Activated B cell treated with CpG ODN at 0.5 μM for 24 hours (primary cell): ENCODE measurements at places on chromosomes 5 and 9. TPM values are rescaled to one million over a fixed set of nuclear protein-coding genes. Genes with fewer than 3 reads are reported as not detected.

- peaks cover 19% of the 10 kb centered on the region for H3K4me1 ChIP-seq
- DNase-seq = no peak
- H3K27ac ChIP-seq = no peak overlapping the region
- H3K27me3 ChIP-seq = peaks cover 40% of the 10 kb centered on the region
- no peaks in the 10 kb centered on the region for H3K36me3 ChIP-seq
Observed at GRCh38 chr5:107676702-107677101, 6.0 kb upstream of the EFNA5 start.

- no peaks in the 10 kb centered on the region for H3K36me3 ChIP-seq
- no peak overlapping the region for H3K4me3 ChIP-seq
- H3K27ac ChIP-seq = no peak overlapping the region
- DNase-seq = no peak
Observed at GRCh38 chr5:17816944-17817343, 182.7 kb downstream of the TAF11L14 start.

DNA sequence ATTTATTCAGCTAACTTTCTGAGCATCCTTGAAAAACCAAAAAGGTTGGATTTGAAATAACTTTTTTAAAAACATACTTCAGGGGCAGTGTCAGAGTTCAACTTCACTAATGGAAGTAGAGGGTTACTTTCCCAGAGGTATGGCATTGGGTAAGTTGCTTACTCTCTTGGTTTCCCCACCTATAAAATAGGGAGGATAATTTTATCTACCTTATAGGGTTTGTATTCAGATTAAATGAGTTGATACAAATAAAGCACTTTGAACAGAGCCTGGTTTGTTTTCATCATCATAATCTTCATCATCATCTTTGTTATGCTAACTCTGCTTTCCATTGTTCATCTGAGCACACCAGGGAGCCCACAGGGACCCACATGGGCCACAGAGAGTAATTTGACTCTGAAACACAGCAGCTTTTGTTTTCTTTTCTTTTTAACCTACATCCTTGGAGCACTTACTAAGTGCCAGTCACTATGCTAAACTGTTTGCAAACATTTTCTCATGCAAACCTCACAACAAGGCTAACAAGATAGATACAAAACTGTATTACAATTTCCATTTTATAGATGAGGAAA, 179.1 kb upstream of the SLC24A2 start:
- DNase-seq = no peak
- no peaks in the 10 kb centered on the region for H3K36me3 ChIP-seq
- no peaks in the 10 kb centered on the region for H3K27me3 ChIP-seq
- H3K4me3 ChIP-seq = no peak overlapping the region
- no peaks in the 10 kb centered on the region for H3K4me1 ChIP-seq

- no peak overlapping the region for H3K4me3 ChIP-seq
- H3K4me1 ChIP-seq = no peaks in the 10 kb centered on the region
- H3K27me3 ChIP-seq = no peaks in the 10 kb centered on the region
- no peaks in the 10 kb centered on the region for H3K36me3 ChIP-seq
- no peak for DNase-seq
Observed at GRCh38 chr5:110965773-110966581, 105.5 kb upstream of the TSLP start.

- H3K27me3 ChIP-seq = peaks cover 2% of the 10 kb centered on the region
- H3K4me1 ChIP-seq = no peaks in the 10 kb centered on the region
- no peak overlapping the region for H3K27ac ChIP-seq
Observed at GRCh38 chr9:93198117-93198837, 14.3 kb downstream of the WNK2 start.

- no peak overlapping the region for H3K27ac ChIP-seq
- H3K27me3 ChIP-seq = no peaks in the 10 kb centered on the region
- peaks cover 6% of the 10 kb centered on the region for H3K4me1 ChIP-seq
Observed at GRCh38 chr9:92680166-92681119, 10.5 kb upstream of the IPPK start.

- H3K4me1 ChIP-seq = no peaks in the 10 kb centered on the region
- no peak overlapping the region for H3K27ac ChIP-seq
- H3K36me3 ChIP-seq = no peaks in the 10 kb centered on the region
- no peak overlapping the region for H3K4me3 ChIP-seq
Observed at GRCh38 chr5:126003309-126003708, 419.9 kb upstream of the GRAMD2B start.

- H3K27me3 ChIP-seq = no peaks in the 10 kb centered on the region
- H3K4me3 ChIP-seq = no peak overlapping the region
- no peak overlapping the region for H3K27ac ChIP-seq
Observed at GRCh38 chr5:14273207-14273767, 130.1 kb downstream of the TRIO start.

DNA sequence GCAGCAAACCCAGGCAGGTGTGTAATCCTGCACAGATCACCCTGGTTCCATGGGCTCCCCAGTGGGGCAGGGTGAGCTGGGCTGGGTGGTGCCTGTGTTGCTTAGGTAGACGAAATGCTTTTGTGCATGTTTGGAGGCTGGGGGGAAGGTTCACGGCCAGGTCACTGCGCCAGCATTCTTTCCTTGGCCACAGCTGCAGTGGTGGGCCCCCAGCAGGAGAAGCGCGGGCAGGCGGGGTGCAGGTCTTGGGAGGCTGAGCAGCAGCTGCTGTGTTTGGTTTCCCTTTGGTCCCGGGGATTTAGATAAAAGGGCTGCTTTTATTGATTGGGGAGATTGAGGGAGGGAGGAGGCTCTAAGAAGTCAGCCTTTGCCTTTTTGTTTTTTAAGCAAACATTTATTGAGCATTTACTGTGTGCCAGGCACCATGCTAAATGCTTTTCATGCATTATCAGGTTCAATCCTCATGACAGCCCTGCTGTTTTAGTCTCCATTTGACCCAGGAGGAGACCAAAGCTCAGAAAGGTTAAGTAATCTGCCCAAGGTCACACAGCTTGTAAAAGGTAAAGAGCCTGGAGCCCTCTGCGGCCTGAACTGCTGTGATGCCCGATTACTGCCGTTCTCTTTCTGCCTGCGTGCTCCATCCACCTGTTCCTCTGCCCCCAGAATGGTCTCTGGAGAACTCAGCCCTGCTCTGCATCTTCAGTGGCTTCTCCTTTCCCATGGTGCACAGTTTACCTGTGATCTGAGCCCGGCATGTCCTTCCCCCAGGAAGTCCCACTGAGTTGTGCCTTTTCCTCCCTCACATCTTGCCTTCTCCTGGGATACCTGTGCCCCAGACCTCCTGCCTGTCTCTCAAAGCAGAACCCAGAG, 94.4 kb downstream of the MACROH2A1 start:
- peaks cover 24% of the 10 kb centered on the region for H3K27me3 ChIP-seq
- DNase-seq = no peak
- no peaks in the 10 kb centered on the region for H3K36me3 ChIP-seq
- no peak overlapping the region for H3K4me3 ChIP-seq

The PCDHB9 gene
- 0.27 and 0.29 TPM in 2 replicates for total RNA-seq

GRCh38 chr5:24235946-24236345, 408.8 kb downstream of the CDH10 start:
- DNase-seq = no peak
- no peak overlapping the region for H3K27ac ChIP-seq
- no peaks in the 10 kb centered on the region for H3K4me1 ChIP-seq
- H3K4me3 ChIP-seq = no peak overlapping the region
- H3K36me3 ChIP-seq = no peaks in the 10 kb centered on the region

- H3K4me1 ChIP-seq = peaks cover 11% of the 10 kb centered on the region
- no peaks in the 10 kb centered on the region for H3K36me3 ChIP-seq
- no peak overlapping the region for H3K27ac ChIP-seq
- no peak for DNase-seq
- H3K4me3 ChIP-seq = no peak overlapping the region
Observed at GRCh38 chr5:133661389-133661788, 49.0 kb upstream of the FSTL4 start.

The CDX1 gene
- total RNA-seq = not detected in 2 replicates

- no peak overlapping the region for H3K27ac ChIP-seq
- no peaks in the 10 kb centered on the region for H3K36me3 ChIP-seq
- peaks cover 11% of the 10 kb centered on the region for H3K27me3 ChIP-seq
- H3K4me1 ChIP-seq = peaks cover 45% of the 10 kb centered on the region
- no peak overlapping the region for H3K4me3 ChIP-seq
- DNase-seq = no peak
Observed at GRCh38 chr9:109403116-109403515, 82.3 kb upstream of the EPB41L4B start.

DNA sequence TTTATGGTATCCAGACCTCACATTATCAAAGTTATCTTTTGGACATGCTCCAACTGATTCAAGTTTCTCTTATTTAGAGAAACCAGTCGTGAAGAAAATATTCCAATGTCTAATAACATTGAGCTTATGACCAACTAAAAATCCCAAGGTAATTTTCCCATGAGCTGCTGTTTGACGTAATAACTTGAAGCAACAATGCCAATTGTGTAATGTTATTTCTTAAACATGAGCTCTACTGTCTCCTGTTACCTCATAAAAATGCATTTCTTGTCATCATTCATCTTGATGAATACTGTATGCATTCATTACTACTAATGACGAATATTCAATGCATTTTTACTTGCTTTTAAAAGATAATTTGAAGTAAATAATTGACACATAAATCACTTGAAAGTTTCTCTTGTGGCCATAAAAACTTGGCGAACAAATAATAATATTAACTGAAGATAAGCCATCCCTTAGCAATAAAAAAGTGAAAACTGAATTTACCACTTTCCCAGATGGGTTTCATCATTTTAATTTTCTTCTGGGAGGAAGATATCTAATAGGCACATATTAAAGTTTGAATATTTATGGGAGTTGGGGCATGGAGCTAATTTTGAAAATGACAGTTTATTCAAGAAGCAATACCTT, 424 bp upstream of the MARCOL start:
- H3K27ac ChIP-seq = no peak overlapping the region
- DNase-seq = no peak
- H3K36me3 ChIP-seq = no peaks in the 10 kb centered on the region
- H3K4me3 ChIP-seq = no peak overlapping the region
- H3K4me1 ChIP-seq = no peaks in the 10 kb centered on the region
- H3K27me3 ChIP-seq = no peaks in the 10 kb centered on the region

The LCN1 gene
- total RNA-seq = not detected in 2 replicates

The RMI1 gene
- total RNA-seq = 6.6 and 8.5 TPM in 2 replicates

DNA sequence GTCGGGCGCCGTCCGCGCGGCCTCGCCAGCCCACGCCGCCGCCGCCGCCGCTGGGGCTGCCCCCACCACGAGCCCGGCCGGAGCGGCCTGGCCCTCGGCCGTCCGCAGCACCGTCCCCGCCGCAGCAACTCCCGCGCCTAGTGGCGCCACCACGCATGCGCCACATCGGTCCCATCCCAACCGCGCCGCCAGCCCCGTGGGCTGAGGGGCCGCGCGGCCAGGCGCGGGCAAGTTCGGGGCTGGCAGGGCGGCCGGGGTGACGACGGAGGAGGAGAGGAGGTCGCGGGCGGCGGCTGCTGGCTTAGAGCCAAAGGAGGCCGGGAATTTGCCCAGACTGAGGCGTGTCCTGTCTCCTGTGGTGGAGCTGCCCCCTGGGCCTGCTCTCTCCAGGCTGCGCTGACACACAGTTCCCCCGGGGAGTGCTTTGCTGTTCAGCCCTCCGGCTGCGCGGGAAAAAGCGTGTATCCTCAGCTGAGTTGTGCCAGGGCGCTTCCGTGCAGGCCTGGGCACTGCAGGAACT, at the start of gene TUSC1:
Gene TUSC1 (minus strand): TSS at position 298 of the 520 bp plus-strand sequence. CDS start 132 bp downstream, at position 166.
- no peaks in the 10 kb centered on the region for H3K4me1 ChIP-seq
- peak; percentile 21 for DNase-seq
- H3K27me3 ChIP-seq = peaks cover 5% of the 10 kb centered on the region
- H3K36me3 ChIP-seq = no peaks in the 10 kb centered on the region
- no peak within 1 kb of the TSS for H3K27ac ChIP-seq

DNA sequence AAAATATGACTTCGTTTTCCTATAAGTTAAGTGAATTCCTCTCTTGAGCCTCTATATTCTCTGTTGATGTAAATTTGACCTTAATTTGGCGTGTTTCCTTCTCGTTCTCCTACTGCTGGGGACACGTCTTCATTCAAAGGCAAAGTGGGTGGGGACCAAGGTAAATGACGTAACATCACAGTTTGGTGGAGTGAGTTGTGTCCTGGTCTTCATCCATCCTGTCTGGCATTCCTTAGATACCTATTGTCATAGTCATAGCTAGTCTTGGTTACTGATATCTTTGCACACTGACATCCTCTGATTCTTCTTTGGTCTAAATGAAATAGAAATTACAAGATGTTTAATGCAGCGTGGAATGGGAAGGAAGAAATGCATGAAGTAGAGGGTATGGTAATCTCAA, 108.5 kb downstream of the NNT start:
- H3K36me3 ChIP-seq = peaks cover 3% of the 10 kb centered on the region
- DNase-seq = no peak
- H3K27me3 ChIP-seq = no peaks in the 10 kb centered on the region
- H3K4me3 ChIP-seq = no peak overlapping the region
- H3K4me1 ChIP-seq = no peaks in the 10 kb centered on the region
- no peak overlapping the region for H3K27ac ChIP-seq

- H3K27ac ChIP-seq = no peak overlapping the region
- no peaks in the 10 kb centered on the region for H3K27me3 ChIP-seq
- peaks cover 12% of the 10 kb centered on the region for H3K36me3 ChIP-seq
- no peak for DNase-seq
- H3K4me3 ChIP-seq = no peak overlapping the region
Observed at GRCh38 chr5:54307583-54307982, 2.8 kb downstream of the ARL15 start.

DNA sequence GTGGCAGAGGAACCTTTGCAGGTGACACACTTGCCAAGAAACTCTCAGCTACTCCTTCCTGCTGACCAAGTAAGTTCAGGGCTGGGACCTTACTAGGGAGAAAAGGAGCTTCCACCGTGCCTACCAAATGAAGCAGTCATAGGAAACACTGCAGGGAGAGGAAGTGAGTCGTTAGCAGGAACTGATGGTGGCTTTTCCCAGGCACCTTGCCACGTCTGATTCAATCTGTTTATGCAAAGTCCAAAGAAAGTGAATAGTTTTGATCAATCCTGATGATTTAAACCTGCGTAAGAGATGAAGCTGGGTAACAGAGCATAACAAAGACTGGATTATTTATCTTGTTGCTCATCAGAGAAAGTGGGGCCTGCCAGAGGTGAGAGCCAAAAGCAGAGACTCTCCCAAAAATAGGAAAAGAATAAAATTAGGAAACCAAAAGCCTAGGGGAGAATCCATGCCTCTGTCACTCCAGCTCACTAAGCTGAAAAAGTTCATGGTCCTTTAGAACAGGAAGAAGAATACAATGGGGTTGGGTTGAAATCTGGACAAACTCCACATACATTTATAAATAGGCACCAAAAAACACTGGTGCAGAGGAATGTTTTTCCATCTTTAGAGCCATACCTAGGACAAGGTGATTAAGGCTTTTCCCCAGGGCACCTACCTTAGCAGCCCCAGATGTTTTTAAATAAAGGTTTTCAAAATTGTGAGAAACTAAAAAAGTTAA, 9.3 kb upstream of the PFDN1 start:
- H3K27ac ChIP-seq = no peak overlapping the region
- no peaks in the 10 kb centered on the region for H3K36me3 ChIP-seq
- no peak for DNase-seq
- no peak overlapping the region for H3K4me3 ChIP-seq
- peaks cover 5% of the 10 kb centered on the region for H3K27me3 ChIP-seq
